ENCODE measurements at places on chromosomes 4 and X.

GRCh38 chrX:101231080-101231479, 11.5 kb downstream of the DRP2 start:
- no peak for DNase-seq

DNA sequence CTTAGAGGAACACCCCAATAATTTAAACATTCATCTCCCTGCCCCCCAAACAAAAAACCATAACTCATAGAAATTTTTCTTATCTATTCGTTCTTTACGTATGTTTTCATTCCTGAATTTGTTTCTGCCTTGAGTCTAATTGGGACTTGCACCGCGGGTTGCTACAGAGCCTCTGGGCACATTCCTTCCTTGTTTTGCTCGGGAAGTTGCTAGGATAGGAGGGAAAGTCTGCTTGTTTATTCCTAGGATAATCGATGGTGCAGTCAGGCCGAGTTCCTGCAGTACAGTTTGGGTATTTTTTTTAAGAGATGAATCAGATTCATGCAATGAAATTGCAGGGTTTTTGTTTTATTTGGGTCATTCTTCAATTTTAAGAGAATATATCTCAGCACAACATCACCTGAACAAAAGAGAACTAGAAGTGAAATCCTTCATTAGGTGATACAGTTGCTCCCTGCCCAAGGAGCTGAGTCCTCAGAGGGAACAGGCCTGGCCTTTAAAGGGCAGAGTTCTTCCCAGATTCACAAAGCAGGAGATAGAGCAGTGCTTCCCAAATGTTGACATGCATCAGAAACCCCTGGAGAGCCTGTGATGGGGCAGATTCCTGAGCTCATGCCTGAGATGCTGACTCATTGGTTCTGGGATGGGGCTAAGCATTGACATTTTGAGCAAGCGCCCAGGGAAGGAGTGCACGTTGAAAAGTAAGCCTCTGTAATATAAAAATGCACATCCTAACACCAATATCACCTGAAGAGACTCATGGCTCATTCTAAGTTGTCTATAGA, 114.9 kb upstream of the FAM9B start:
- no peak for DNase-seq

GRCh38 chr4:40608628-40609027, 21.0 kb downstream of the RBM47 start:
- DNase-seq, result no peak

DNA sequence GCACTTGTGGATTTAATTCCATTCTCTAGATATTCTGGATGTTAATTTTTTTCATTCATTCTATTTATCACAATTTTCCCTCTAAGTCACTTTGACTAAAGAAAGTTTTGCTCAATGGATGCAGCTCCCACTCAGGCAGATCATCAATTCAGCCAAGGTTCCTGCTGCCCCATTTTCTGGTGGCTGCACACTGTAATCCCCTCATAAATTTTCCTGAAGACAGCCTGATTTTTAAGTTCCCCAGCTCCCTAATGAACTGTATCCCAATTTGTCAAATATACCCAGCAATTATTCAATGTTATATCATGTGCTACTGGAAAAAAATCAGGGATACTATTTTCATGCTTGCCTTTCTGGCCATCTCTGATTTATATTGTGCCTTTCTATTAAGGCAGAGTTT, 61.2 kb downstream of the SCD5 start:
- no peak for DNase-seq

DNA sequence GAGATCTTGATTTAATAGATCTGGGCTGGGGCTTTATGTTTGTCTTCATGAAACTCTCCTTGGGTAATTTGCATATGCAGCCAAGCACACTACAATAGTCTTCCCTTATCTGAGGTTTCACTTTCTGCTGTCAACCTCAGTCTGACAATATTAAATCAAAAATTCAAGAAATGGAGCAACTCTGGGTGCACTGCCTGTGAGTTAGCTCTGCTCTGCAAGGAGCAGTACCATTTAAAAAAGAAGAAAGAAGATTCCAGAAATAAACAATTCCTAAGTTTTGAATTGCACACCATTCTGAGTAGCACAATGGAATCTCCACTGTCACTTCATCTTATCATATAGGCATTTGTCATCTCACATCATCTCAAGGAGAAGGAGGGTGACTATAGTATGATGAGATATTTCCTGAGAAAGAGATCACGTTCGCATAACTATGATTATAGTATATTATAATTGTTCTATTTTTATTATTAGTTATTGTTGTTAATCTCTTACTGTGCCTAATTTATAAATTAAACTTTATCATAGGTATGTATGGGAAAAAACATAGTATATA, 9.4 kb downstream of the FNIP2 start:
- DNase-seq, result no peak

All from skeletal muscle cell (primary cell).